ENCODE measurements at places on chromosomes 16 and 17. TPM values are rescaled to one million over a fixed set of nuclear protein-coding genes. Genes with fewer than 3 reads are reported as not detected.
A peak's percentile ranks its signal among the peaks of the same experiment; 100 is the strongest.

- H3K36me3 ChIP-seq, result no peaks in the 10 kb centered on the region
- H3K4me3 ChIP-seq, result no peak overlapping the region
- DNase-seq, result no peak
- no peaks in the 10 kb centered on the region for H3K4me1 ChIP-seq
Measured at GRCh38 chr17:6286233-6286632, 148.7 kb downstream of the AIPL1 start.

DNA sequence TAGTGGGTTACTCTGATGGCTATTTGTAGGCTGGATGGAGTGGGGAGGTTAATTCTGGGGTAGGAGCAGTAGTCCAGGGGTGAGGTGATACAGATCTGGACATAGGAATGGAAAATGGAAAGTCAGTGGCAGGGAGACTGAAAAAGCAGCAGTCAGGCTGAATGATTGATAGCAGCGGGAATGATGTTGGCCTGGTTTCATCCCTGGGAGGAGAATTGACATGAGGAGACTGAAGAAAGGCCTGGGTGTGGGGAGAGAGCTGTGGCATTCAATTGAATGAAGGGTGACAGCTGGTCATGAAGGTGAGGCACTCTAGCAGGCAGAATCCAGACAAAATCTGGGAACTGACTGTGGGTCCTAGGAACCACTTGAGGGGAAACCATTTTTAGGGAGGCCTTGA, 34.7 kb upstream of the CLEC18A start:
- no peaks in the 10 kb centered on the region for H3K27me3 ChIP-seq
- H3K4me3 ChIP-seq, result no peak overlapping the region
- no peak overlapping the region for H3K27ac ChIP-seq
- no peak for DNase-seq

Gene KCNJ18
- not detected for total RNA-seq

GRCh38 chr17:38867179-38867967, 2.5 kb upstream of the LASP1 start:
- no peaks in the 10 kb centered on the region for H3K36me3 ChIP-seq
- H3K4me3 ChIP-seq, result no peak overlapping the region
- no peak for DNase-seq
- H3K27ac ChIP-seq, result peak overlapping the region; percentile 97

DNA sequence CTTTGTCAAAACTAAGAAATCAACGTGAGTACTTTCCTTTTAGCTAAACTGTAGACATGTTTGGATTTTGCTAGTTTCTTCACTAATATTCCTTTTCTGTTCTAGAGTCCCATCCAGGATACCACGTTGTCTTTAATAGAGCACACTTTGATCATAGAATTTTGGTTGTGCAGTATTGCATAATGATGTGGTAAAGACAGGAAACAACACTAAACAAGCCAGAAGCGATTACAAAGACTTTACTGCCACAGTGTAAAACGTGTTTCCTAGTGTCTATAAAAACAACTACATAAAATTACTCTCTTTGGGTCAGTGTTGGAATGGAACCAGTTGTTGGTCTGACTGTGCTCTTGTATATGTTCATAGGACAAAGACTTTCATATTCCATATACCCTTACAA, 19.3 kb downstream of the SHISA9 start:
- no peaks in the 10 kb centered on the region for H3K27me3 ChIP-seq
- no peak for DNase-seq
- no peak overlapping the region for H3K4me3 ChIP-seq
- H3K4me1 ChIP-seq, result no peaks in the 10 kb centered on the region

GRCh38 chr16:4090351-4090851, 25.8 kb downstream of the ADCY9 start:
- H3K36me3 ChIP-seq, result no peaks in the 10 kb centered on the region
- no peak overlapping the region for H3K4me3 ChIP-seq
- DNase-seq, result peak; percentile 30
- no peaks in the 10 kb centered on the region for H3K4me1 ChIP-seq
- H3K27me3 ChIP-seq, result no peaks in the 10 kb centered on the region

DNA sequence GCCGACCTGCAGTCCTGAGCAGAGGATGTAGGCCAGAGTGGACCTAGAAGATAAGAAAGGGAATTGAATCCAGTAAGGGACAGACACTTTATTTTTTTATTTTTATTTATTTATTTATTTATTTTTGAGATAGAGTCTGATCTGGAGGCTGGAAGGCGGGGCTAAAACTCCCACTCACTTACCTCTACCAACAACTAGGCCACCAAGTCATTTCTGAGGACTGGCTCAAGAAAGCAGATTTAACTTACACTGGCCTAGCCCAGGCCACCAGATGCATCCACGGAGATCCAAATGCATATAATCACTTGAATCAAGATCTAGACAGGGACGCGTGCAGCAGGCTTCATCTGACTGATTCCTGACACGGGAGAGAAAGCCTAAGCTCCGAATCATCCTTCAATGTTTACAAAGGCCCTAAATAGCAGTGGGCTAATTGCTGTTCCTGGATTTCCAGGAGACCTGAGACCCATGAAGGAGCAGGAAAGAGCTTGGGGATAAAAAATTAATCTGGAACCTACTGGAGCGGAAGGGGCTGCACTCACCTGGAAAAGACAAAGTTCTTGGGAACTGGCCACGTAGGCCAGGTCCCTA, 1.1 kb upstream of the ALOX12 start:
- no peak overlapping the region for H3K27ac ChIP-seq
- no peaks in the 10 kb centered on the region for H3K4me1 ChIP-seq
- DNase-seq, result no peak
- H3K4me3 ChIP-seq, result no peak overlapping the region
- no peaks in the 10 kb centered on the region for H3K27me3 ChIP-seq

Gene GPR142
- not detected for total RNA-seq

- no peak overlapping the region for H3K4me3 ChIP-seq
- H3K4me1 ChIP-seq, result no peaks in the 10 kb centered on the region
- DNase-seq, result no peak
- H3K27ac ChIP-seq, result no peak overlapping the region
- H3K27me3 ChIP-seq, result no peaks in the 10 kb centered on the region
Measured at GRCh38 chr17:42704837-42705494, 22.6 kb downstream of the CNTNAP1 start.

Gene DRC7
- not detected for total RNA-seq

DNA sequence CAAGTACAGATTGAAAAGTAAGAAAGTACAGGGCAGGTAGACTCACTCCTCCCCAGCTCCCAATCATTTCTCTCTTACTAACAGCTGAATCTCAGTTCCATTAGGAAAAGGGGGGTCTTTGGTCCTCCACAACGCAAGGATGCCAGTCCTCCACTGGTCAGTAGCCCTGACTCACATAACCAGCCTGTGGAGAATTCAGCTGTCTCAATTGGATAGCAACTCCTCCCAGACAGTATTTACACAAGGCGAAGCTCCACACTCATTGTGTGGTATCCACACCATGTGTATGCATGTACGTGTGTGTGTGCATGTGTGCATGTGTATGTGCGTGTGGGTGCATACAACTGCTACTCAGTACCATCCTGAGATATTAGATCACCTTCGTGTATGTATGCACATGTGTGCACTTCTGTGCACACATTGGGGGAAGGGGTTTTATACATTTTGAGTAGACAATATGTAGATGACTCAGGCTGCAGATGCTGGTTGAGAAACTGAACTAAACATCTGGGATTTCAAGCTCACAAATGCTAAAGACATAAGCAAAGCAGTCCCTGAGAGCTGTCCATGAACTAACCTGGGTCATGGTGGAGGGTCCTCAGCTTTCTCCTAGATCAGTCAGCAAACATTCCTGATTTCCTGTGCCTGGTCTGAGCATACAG, 240.1 kb downstream of the SLC39A11 start:
- no peaks in the 10 kb centered on the region for H3K36me3 ChIP-seq
- H3K4me1 ChIP-seq, result no peaks in the 10 kb centered on the region
- H3K27ac ChIP-seq, result no peak overlapping the region
- no peaks in the 10 kb centered on the region for H3K27me3 ChIP-seq

- no peak overlapping the region for H3K27ac ChIP-seq
- no peaks in the 10 kb centered on the region for H3K36me3 ChIP-seq
- no peak for DNase-seq
- no peaks in the 10 kb centered on the region for H3K27me3 ChIP-seq
- no peak overlapping the region for H3K4me3 ChIP-seq
Measured at GRCh38 chr16:55695595-55695994, 39.8 kb downstream of the SLC6A2 start.

GRCh38 chr17:49342575-49342936, 19.5 kb downstream of the ZNF652 start:
- no peak for DNase-seq
- H3K4me3 ChIP-seq, result no peak overlapping the region

Gene ACSM5
- 1.1 TPM for total RNA-seq

Gene GALR2
- total RNA-seq, result 0.80 TPM

Gene ICAM2
- total RNA-seq, result 12.6 TPM

Gene CCDC144A
- 24.7 TPM for total RNA-seq

DNA sequence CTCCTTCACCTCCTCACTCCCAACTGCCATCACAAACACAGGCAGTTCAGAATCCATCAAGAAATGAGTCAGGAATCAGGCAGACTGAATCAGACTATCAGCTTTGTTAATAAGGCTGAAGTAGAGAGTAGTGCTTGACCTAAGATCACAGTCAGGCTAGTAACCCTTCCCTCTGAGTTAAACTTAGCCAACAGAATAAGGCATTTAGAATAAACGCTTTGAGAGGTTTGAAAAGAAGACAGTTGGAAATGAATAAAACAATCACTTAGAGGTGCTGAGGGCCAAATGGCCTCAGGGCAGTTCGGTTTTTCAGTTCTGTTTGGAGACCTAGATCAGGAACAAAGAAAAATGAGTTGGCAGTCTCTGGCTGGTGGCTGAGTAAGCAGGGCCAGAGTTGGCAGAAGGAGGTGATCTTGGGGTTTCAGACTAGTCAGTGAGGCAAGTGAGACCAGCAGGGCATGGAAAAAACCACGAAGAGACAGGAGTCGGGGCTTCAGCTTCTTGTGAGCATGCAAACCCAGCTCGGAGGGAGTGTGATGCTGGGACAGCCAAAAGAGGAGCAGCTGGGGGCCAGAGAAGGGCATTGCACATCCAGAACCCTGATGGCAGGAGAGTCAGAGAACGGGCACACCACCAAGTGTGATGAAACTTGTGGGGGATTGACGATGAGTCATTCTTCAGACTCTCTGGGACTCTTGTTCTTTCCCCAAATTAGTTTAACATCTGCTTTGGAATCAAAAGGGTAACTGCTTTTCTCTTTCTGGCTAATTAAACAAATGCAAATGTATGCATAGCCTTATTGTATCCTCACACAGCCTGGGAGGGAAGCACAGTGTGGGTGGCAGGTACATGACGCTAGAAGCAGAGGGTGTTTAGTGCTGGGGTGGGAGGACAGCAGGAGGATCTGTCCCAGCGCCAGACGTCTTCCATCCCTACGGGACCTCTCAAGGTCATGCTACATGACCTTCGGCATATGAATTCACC, 54.8 kb downstream of the SPECC1 start:
- H3K36me3 ChIP-seq, result no peaks in the 10 kb centered on the region
- no peaks in the 10 kb centered on the region for H3K4me1 ChIP-seq
- H3K4me3 ChIP-seq, result no peak overlapping the region

Gene SIRT7
- 39.9 TPM for total RNA-seq

- H3K27me3 ChIP-seq, result no peaks in the 10 kb centered on the region
- H3K27ac ChIP-seq, result no peak overlapping the region
- H3K36me3 ChIP-seq, result no peaks in the 10 kb centered on the region
- H3K4me3 ChIP-seq, result no peak overlapping the region
- H3K4me1 ChIP-seq, result no peaks in the 10 kb centered on the region
Measured at GRCh38 chr16:59540621-59541020, 806.5 kb upstream of the GOT2 start.

DNA sequence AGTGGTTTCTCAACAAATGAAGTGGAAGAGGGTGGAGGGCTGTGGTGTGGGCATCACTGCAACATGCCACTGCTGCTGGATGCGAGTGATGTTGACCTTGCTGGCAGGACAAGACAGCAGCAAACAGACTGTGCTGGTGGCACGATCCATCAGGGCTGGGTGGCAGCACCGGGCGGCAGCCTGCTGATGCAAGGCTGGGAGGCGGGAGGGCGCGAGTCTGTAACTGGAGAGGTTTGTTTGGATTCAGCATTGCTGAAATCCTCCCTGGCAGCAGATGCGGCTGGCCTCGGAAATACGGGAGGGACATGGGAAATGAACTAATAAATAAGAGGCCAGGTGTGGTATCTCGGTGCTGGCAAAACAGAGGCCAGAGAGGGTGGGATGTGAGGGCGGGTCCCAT, 224.2 kb downstream of the ENGASE start:
- no peaks in the 10 kb centered on the region for H3K36me3 ChIP-seq
- H3K27me3 ChIP-seq, result peaks cover 2% of the 10 kb centered on the region
- no peak for DNase-seq
- H3K27ac ChIP-seq, result no peak overlapping the region

Gene CDH3
- total RNA-seq, result 98.5 TPM
